ENCODE measurements at places on chromosomes 2 and 18.

GRCh38 chr18:39453882-39454281, 1888.3 kb upstream of the CELF4 start:
- no peak for DNase-seq

GRCh38 chr2:140843186-140843585, 1287.6 kb downstream of the LRP1B start:
- DNase-seq: no peak

- no peak for DNase-seq
Observed at GRCh38 chr2:212669761-212670160, 131.2 kb upstream of the ERBB4 start.

DNA sequence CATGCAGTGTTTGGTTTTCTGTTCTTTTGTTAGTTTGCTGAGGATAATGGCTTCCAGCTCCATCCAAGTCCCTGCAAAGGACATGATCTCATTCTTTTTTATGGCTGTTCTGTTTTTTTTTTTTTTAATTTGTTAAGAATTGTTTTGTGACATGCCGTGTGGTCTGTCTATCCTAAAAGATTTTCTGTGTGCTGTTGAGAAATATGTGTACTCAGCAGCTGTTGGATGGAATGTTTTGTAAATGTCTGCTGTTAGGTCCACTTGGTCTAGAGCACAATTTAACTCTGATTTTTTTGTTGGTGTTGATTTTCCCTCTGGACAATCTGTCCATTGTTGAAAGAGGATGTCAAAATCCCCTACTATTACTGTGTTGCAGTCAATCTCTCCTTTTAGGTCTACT, 80.4 kb upstream of the WDR75 start:
- no peak for DNase-seq

DNA sequence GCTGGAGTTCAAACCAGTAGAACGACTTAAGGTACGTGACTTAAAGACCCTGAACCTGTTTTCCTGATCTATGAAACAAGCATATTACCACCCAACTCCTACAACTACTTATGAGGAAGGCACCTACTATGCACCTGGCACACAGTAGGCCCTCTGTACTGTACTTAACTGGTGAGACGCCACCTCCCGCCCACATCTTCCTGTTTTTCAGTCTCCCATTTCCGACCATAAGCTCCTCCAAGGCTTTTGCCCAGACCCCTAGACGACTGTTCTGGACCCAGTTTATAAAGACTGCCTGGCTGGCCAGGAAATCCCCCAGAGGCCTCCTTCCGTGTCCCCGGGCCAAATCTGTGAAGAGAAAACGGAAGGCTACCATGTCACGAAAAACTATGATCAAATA, 1.5 kb downstream of the GALNT14 start:
- no peak for DNase-seq

- DNase-seq: no peak
Observed at GRCh38 chr2:197500503-197501131, 438 bp downstream of the HSPE1 start.

DNA sequence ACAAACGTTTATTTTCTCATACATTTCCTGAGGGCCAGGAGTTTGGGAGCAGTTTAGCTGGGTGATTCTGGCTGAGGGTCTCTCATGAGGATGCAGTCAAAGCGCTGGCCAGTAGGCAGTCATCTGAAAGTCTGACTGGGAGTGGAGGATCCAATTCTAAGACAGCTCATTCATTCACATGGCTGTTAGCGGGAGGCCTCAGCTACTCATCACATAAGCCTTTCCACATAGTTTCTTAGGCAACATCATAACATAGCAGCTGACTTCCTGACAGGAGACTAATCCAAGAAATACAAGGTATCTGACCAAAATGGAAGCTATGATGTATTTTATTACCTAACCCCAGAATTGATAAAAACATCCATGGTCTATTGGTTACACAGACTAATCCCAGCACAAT, 2.9 kb upstream of the MRPL44 start:
- no peak for DNase-seq

DNA sequence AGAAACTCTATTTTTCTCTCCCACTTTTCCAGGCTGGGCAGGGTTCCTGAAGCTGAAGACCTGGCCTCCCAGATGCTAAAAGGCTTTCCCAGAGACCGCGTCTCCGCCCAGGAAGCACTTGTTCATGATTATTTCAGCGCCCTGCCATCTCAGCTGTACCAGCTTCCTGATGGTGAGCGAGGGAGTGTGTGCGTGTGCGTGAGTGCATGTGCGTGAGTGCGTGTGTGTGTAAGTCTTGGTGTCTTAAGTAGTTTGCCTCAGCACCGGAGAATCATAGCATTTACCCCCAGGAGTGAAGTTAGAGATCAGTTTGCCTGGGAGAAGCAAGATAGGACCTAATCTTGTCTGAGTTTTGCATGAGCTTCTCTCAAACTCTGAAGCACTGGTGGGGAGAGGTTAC, 73.7 kb downstream of the CDK15 start:
- DNase-seq: no peak

DNA sequence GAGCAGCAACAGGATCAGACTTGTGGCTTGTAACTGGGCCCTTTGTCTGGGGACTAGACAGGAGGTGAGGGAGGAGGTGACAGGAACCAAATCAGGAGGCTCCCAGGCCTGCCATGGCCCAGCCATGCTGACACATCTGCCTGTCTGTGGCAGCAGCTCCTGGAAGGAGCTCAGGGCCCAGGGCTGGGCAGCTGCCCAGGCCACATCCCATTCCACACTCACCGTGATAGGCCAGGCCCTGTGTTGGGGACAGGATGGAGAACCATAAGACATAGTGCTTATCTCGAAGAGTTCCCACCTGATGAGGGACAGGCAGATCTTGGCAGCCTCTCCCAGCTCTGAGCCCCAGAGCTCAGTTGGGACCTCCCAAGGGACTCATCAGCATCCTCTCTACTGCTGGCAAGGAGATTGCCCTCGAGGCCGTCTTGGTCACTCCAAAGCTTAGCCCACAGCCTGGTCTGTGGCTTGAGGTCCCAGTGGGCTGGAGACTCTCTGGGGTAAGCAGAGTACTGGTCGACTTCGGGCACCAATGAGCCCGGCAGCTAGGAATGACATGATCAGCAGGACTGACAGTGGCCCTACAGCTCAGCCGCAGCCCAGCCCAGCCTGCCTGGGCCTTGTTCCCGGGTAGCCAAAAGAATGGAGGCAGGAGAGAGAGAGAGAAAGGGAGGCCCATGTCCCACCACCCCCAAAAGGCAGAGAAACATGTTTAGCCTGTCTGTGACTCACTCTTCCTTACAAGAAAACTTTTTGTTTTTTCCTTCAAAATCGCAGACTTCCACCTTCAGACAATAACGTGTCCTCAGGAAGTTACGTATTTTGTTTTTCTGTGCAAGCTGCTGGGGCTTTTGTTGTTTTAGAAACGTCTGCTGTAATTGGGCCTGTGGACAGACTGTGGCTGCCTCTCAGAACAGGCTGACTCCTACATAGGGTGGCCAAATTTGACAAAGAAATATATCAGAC, 82.1 kb downstream of the HS1BP3 start:
- peak; percentile 13 for DNase-seq

- DNase-seq: no peak
Observed at GRCh38 chr2:224016963-224017362, 22.1 kb downstream of the SERPINE2 start.

- DNase-seq: no peak
Observed at GRCh38 chr18:35711227-35711626, 129.7 kb downstream of the GALNT1 start.

DNA sequence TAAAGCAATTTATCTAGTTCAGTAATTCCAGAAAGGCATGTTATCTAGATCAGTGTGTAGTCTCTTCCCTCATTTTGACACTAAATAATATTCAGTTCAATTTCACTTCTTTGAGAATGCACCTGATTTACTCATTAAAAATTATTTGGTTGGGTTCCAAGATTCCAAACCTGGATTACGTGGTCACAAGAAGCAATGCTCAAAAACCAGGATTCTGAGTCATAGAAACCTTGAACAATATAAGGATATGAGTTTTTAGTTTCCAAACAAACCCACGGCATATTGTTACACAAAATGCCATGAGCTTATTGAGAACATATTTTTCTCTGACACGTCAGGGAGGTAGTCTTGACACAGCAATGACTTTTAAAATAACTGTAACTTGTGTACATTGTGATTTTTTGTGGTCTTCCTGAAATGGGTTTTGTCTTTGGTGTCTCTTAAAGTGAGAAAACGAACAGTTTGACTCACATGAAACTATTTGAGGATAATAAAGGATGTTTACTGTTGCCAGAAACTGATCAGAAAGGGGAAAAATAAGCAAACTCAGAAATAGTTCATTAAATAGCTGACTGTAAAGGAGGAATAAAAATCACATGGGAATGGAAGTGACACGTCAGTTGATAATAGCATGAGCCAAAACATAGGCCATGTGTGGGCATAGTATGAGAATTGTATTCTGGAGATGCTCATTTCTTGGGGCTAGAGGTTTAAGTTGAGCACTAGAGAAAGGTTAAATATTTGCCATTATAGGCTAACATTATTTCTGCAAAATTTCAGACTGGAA, 617.7 kb upstream of the CDH2 start:
- no peak for DNase-seq

DNA sequence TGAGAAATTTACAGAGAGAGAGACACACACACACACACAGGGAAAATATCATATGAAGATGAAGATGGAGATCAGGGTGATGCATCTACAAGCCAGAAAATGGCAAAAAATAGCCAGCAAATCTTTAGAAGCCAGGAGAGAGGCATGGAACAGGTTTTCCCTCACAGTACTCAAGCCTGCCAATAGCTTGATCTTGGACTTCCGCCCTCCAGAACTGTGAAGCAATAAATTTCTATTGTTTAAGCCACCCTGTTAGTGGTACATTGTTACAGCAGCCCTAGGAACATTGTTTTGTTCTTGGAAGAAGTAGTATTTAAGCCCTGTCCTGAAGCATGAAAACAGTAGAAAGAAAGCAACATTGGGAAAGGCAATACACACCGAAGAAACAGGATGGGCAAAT, 292.0 kb upstream of the LRP1B start:
- DNase-seq: no peak

DNA sequence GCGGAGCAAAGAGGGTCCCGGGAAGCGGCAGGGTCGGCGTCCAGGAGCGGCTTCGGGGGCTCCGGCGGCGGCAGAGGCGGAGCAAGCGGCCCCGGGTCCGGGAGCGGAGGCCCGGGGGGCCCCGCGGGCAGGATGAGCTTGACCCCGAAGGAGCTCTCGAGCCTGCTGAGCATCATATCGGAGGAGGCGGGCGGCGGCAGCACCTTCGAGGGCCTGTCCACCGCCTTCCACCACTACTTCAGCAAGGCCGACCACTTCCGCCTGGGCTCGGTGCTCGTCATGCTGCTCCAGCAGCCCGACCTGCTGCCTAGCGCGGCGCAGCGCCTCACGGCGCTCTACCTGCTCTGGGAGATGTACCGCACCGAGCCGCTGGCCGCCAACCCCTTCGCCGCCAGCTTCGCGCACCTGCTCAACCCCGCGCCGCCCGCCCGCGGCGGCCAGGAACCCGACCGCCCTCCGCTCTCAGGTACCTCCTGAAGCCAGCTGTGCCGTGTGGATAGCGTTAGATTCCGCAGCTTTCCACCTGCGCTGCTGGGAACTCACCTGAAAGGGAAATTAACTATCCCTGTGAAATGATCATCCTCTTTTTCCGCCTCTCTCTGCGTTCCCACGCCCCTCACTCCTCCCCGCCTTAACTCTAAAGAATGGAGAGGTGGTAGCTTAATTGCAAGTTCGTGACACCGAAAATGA, 472 bp downstream of the CNOT11 start:
- DNase-seq: peak; percentile 84

DNA sequence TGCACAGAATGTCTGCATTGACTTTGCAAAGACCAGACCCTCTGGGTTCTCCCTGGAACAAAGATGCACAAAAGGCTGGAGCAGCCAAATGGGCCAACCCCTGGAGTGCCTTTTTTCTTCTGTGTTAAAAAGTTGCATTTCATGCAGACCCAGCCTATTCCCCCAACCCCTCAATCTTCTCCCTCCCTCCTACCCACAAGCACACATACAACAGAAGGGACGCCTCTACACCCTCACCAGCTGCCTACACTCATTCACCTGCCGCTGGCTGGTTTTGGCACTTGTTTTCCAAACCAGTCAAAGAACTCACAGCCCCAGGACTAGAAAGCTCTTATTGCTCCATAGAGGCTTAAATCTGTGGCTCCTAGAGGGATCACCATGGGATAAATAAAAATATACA, 16.6 kb downstream of the MARCHF4 start:
- no peak for DNase-seq

- DNase-seq: no peak
Observed at GRCh38 chr2:40034801-40035200, 255.7 kb upstream of the THUMPD2 start.

DNA sequence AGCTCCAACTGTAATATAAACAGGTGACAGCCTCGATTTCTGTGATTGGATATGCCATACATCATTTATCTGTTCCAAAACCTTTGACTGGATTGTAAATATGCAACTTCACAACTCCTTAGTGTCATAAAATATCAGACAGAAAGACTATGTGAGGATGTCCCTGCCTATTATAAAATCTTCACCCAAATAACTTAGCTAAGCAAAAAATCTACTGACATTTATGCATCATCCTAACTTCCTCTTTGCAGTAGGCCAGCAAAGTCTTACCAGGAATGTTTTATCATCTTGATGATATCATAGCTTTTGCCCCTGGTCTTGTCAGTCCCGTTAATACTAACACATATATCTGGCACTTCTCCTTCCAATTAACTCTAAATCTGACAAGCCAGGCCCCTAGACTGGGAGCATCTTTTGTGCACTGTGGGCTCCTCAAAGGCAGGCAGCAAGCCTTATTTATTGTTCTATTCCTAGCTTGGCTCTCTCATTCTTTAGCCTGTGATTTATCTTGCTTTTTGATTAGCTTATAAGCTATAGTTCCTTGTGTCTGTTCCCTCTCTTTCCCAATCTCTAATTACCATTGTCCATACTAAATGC, 356.5 kb upstream of the HNMT start:
- DNase-seq: no peak

DNA sequence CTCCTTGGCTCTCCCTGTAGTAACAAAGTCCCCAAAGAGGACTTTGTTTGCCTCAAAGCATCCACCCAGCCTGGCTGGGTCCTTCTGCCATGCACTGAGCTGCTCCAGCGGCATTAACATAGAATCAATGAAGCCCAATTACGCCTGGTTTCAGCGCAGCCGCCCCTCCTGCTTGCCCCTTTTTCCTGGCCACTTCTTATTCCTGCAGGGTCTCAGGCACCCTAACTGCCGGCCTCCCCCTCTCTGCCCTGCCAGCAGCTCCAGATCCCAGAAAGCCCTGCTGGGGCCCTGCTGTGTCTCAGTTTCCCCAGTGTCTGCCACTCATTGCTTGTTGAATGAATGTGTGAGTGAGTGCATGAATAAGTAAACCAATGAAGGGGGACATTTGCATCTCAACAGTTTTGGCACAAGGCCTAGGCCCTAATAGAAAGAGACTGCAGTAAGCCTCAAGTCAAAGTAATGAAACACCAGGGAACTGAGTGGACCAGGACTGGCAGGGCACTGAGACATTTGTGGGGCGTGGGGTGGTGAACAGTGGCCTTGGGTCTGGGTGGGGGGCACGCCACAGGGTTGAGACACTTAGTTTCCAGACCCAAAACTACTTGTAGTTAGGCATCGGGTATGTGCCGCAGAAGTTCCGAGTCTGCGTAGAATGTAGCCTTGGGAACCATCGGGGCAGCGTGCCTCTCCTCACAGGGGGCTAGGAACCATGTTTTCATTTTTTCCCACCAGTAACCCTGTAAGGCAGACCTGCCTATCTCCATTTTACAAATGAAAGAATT, 60.6 kb downstream of the SMAD7 start:
- no peak for DNase-seq

- no peak for DNase-seq
Observed at GRCh38 chr18:58314284-58314683, 270.3 kb downstream of the NEDD4L start.
